ENCODE measurements at places on chromosomes 6 and 20.
A peak's percentile ranks its signal among the peaks of the same experiment; 100 is the strongest.

DNA sequence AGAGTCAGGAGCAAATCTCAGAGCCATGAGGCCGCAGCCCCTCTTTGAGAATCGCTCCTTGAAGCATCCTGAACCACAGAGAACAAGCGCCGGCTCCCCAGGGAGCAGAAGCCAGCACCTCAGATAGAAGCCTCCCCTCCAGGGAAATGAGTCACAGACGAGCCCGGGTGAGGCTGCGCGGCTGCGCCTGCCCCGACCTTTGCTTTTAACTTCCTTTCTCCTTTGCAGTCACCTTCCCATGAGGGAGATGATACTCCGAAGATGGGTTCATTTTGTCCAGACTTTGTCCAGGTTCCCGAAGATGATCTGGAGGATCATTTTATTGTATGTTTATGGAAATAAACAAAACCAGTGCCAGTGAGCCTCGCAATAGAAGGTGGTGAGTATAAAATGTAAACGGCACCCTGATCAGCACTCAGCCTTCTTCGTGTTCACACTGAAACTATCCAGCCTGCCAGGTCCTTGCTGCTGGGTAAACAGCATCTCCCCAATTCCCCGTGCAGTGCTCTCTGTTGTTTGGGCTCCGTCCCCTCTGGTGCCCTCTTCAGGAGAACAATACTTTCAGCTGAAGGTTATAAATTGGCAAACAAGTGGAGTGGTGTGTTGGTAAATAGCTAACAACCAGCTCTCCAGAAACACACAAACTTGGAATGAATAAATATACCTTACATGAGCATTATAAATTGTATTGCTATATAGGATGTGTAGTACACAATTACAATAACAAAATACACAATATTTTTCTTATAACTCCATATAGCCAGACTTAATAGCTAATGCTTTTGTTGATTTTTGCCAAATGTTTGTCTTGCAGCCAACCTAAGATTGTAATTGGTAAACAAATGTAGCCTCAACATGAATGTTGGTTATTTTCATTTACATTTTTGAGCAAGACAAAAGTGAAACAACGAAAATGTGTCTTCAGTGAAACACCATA lies 41.4 kb upstream of the TMEM181 start:
- DNase-seq = peak; percentile 45

- no peak for DNase-seq
Measured at GRCh38 chr6:7569082-7569481, 20.9 kb upstream of the SNRNP48 start.

- no peak for DNase-seq
Measured at GRCh38 chr6:53048431-53049195, 16.6 kb upstream of the FBXO9 start.

- no peak for DNase-seq
Measured at GRCh38 chr6:4030669-4031068, 48.3 kb downstream of the FAM217A start.

- DNase-seq = no peak
Measured at GRCh38 chr6:674956-675355, 18.0 kb downstream of the EXOC2 start.

DNA sequence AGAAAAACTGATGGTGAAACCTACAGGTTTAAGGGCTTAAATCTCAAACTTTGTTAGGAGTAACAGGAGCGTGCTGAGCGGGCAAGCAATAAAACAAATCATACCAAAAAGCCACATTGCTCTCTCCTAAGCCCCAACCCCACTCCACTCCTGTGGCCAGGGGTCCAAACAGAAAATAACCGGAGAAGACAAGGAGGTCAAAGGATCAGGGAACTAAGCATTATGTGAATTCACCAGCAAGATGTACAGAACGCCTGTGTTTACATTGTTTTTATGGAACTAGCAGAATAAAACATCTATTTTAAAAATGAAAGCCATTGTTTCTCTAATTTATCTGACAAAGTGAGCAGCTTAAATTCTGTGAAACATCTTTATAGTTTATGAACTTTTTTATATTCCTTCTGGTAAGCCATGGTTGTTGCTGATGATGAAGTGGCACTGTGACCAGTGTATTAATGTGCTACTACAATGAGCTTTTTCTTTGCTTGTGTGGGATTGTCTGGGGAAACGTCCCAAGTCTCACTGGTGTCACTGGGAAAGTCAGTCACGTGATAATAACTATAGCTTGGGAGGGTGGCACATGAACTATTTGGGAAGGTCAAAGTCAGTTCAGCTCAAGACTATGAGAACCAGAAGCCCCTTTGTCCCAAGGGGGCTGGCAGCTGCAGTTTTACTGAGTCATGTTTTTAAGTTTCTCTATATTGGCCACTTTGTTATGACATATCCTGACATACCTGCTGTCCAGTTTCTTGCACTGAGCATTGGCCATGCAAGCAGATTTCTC lies 9.8 kb downstream of the FAM210B start:
- DNase-seq = no peak

DNA sequence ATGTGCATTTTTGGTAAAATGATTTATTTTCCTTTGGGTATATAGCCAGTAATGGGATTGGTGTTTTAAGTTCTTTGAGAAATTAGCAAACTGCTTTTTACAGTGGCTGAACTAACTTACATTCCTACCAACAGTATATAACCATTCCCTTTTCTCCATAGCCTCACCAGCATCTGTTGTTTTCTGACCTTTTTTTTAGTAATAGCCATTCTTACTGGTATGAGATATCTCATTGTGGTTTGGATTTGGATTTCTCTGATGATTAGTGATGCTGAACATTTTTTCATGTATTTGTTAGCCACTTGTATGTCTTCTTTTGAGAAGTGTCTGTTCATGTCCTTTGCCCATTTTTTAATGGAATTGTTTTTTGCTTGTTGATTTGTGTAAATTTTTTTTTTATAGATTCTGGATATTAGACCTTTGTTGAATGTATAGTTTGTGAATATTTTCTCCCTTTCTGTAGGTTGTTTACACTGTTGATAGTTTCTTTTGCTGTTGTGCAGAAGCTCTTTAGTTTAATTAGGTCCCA lies 42.3 kb downstream of the STK4 start:
- no peak for DNase-seq

- no peak for DNase-seq
Measured at GRCh38 chr6:133767357-133767970, 121.4 kb upstream of the TCF21 start.

DNA sequence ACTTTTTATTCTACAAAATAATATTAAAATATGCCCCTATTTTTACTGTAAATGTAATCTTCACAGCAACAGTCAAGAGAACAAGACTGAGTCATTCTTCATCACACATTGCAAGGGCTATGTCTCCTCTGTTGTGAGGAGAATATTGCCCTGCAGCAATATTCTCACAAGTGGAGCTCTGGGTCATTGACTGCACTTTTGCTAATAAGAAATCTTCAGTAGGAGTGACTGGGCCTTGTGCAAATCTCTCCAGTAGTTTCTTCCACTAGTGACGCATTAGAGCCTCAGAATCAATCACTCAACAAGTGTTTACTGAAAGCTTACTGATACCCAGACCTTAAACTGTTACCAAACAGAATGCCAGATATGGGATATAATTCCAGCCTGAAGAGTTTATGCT lies 49.1 kb downstream of the LAMA2 start:
- no peak for DNase-seq

DNA sequence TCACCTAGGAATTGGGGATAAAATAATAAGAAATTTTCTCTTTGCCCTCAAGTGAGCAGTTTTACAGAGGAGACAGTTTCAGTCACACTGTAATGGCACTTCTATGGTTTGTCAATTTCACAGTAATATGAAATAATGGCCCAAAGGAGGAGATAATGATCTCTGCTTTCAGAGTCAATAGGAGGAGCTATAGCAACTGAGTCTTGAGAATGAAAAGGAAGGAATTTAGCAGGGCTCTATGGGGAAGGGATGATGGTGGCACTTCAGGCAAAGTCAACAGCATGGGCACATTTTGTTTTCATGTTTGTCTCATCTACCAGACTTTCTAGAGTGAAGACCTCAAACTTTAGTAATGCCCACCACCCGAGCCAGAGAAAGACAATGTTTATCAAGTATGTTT lies 138.3 kb upstream of the HMGN3 start:
- DNase-seq = no peak

- DNase-seq = no peak
Measured at GRCh38 chr6:101351173-101351572, 42.3 kb upstream of the GRIK2 start.

GRCh38 chr6:118400098-118400497 lies 148.0 kb upstream of the PLN start:
- DNase-seq = no peak

- no peak for DNase-seq
Measured at GRCh38 chr6:151179321-151179720, 60.4 kb upstream of the AKAP12 start.

GRCh38 chr6:146620655-146621054 lies 21.9 kb downstream of the ADGB start:
- DNase-seq = no peak

DNA sequence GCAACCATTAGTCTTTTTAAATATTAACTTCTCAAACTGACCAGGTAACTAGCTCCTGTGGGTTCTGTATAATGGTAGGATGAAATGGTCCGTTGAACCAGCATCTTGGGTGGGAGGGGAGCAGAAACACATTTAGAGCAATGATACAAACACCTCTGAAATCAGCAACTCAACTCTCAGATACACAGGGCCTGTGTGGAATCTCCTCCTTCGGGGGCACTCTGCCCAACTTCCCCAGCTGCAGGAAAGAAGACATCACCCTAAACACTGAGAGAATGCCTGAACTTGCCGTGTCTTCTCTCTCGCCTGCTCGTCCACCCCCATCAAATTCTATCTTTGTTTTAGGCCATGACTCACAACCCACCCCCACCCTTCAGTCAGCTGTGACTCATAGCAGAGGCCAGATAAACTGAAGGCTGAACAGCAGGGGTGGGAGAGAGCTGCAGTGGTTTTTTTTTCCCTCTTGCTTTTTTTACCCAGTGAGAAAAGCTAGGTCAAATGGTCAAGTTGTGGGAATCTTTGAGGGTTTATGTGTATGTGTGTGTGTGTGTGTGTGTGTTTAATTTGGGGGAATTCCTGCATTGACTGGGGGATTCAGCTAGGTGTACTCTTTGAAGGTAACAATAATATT lies 593.4 kb upstream of the JAG1 start:
- DNase-seq = no peak

GRCh38 chr6:138404666-138405337 lies 779 bp downstream of the HEBP2 start:
- DNase-seq = no peak

DNA sequence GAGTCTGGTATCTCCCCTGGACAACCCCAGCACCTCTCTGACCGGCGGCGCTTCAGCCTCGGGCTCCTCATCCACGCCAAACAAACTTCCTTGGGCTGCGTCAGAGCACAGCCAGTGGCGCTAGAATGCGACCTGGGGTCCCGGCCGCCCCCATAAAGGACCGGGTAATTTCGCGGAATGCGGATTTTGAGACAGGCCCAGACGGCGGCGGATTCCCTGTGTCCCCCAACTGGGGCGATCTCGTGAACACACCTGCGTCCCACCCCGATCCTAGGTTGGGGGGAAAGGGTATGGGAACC lies 1.6 kb downstream of the FOXP4 start:
- DNase-seq = peak; percentile 60

GRCh38 chr6:5213836-5214235 lies 46.9 kb downstream of the LYRM4 start:
- no peak for DNase-seq

GRCh38 chr6:44045672-44046015 lies 81.6 kb downstream of the MRPL14 start:
- no peak for DNase-seq

- DNase-seq = no peak
Measured at GRCh38 chr6:170284866-170285469, 5.9 kb downstream of the DLL1 start.

DNA sequence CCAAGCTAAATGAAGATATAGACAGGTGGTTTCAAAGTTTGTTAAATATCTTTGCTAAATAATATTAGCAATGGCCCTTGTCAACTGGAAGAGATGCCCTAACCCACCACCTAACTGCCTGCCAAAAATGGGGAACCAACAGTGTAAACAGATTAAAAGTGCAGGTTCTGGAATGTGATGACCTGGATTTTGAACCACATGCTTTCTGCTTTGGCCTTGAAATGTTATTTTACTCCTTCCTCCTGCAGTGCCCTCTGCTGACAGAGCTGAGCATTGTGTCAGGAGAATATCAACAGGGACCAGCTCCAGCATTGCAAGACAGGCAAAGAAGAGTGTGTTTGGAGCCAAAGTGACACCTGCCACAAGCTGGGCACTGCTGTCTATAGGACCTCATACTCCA lies 226.6 kb downstream of the MYLK4 start:
- no peak for DNase-seq

GRCh38 chr20:12327205-12327604 lies 409.5 kb downstream of the BTBD3 start:
- no peak for DNase-seq

DNA sequence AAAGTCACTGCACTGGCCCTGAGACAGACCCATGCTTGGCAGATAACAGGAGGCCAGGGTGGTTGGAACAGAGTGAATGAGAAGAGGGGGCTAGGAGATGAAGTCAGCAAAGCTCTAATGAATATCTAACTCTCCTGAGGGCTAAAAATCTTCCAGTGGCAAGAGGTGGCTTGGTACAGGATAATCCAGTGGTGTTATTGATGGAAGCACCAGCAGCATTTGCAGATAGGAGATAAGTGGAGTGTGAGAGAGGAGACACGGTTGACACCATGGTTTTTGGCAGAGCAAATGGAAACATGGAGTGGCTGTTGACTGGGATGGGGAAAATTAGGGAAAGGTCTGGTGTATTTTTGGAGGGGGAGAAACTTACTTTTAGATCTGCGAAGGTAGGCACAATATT lies 363.0 kb downstream of the ARHGAP18 start:
- DNase-seq = no peak

DNA sequence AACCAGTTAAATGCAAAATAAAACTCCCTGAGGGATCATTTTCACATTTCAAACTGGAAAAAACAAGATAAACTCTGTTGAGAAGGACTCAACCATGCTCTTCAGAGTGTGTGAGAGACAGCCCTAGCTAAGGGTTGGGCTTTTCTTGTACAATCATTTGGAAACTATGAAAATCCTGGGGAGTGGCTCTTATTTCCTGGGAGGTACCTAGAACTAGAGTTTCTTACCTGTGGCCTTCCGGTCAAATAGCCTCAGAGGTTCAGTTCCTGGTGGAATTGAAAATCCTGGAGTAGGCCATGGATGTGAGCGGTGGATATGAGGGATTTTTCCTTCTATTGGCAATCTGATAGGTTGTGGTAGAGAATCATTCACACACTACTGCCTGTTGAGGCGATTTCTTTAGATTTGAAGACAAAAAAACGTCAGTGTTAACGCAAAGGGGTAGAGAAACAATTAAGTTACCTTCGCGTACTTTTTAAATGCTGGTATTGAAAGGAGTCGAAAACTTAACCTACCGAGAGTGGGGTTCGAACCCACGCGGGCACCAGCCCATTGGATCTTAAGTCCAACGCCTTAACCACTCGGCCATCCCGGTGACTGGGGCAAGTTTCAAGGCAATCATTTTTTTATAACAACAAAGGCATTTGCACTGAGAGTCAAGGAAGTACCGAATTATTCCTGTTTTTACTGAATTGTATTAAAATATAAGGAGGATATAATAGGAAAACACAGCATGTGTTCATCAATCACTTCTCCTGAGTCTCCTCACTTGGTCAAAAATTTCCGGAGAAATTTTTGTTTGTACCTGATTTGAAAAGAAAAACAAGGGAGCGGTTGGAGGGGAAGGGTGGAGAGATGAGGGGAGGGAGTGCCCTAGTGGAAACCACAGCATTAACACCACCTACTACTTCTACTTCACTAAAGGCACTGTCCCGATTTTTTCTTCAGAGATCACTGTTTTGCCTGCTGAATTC lies 191.3 kb downstream of the OR2B2 start:
- DNase-seq = no peak

GRCh38 chr20:48195121-48195870 lies 410.0 kb upstream of the SULF2 start:
- no peak for DNase-seq

GRCh38 chr20:48875233-48875913 lies 46.1 kb upstream of the ARFGEF2 start:
- no peak for DNase-seq
